RKO (cell line): ENCODE measurements at places on chromosomes 7 and 10.

DNA sequence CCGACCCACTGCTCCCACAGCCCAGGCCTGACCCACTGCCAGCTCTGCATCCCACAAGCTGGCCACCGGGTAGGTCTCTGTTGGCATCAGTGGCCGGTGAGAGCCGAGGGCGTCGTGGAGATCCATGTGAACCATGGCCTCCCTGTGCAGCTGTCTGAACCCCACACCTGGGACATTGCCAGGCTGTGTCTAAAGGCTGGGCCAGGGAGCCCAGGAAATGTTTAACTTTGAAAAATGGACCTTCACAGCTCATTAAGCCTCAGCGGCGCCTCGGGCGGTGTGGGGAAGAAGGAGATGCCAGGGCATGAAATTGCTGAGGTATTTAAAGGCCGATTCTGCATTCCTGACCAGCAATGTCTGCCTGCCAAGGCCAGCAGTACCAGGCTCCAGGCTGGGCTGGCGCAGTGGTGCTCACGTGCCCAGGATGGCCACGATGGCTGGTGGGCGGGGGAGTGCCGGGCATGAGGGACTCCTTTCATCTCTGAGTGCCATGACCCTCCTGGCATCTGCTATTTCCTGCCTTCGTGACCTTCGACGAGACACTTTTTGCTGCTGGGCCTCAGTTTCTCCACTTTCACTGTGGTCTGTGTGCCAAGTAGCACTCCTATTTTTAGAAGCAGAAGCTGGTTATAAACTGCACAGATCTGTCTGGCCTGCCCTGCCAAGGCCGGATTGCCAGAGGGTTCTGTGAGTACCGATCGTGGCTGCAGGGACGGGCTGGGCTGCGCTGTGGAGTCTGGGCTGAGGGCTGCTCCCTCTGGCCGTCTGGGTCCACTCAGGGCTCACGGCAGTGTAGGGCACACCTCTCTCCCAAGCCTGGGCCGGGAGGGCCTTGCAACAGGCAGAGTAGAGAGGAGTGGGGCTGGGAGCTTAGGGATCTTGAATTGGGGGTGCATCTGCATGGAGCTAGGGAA lies 21.8 kb downstream of the ELFN1 start:
- no peak for DNase-seq

DNA sequence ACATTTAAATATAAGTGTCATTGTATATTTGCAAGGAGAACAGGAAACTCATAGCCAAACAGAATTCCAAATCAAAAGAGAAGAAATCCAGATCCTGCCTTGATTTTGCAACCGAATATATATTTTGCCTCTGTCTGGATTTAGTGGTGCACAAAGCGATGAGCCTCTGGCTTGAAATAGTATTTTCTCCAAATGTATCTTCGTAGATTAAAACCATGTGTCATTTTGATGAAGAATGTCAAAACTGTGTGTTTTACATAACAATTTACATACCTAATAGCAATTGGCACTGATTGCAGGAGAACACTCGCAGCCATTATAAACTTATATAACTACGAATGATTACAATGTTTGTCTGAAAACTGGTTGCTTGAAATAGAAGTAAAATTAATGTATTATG lies 156.4 kb downstream of the ARID5B start:
- no peak for DNase-seq

DNA sequence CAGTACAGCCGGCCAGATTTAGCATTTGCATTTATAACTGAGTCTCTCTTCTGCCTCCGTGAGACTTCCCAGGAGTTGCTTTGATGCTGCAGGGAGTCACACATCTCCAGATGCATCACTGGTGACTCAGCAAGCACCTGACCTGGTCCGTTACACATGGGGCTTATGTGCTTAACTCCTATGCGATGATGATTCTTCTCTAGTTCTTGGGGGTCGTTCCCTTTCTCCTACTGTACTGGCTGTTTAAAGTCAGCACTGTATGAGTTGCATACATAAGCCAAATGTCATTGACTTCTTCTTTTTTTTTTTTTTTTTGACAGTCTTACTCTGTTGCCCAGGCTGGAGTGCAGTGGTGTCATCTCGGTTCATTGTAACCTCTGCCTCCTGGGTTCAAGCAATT lies 13.0 kb upstream of the AKR1E2 start:
- peak; percentile 90 for DNase-seq

DNA sequence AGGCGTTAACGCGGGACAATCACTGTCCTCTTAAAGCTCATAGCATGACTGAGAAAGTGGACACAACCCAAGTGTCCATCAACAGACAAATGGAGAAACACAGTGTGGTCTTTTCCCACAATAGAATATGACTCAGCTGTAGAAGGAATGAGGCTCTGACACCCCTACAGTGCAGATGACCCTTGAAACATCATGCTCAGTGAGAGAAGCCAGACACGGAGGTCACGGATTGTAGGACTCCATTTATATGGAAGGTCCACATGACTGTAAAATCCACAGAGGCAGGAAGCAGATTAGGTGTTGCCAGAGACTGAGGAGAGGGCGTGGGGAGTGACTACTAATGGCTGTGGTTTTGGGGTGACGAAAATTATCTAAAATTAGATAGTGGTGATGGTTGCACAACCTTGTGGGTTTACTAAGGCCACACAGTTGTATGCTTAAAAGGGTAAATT lies 6.1 kb upstream of the NCAPG2 start:
- DNase-seq = no peak

DNA sequence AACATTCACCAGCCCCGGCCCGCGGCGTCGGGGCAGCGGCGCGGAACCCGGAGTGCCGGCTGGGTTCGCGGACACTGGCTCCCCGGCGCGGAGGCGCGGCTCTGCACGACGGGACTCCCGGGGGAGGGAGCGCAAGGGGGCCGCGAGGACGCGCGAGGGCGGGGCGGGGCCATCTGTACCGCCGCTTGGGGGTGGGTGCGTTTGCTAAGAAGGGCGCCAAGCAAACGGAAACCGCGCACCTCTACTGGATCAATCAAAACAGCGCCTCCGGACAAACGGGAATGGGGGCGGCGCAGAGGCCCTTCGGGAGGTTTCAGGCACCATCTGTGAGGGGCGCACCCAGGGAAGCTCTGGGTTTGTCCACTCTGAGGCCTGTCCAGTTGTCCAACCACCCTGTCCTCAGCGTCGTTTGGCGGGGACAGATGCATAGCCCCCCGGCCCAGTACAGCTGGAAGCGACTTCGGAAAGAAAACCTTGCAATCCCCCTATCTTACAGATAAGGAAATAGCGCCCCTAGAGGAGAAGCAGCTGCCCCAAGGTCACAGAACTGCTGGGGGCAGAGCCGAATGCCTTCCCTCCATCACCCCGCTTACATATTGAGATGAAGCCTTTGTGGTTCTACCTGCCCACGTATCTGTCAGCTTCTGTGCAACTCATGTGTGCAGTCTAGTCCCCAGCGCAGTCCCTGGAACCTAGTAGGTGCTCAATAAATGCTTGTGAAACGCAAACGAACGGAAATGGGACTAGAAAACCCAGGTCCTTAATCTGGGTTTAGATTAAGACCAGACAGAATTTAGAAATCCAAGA lies 10.7 kb upstream of the SLIT1 start:
- DNase-seq = peak; percentile 61
